Esophagus muscularis mucosa (tissue), 4 donors: ENCODE measurements at places on chromosomes 5 and 9. TPM values are rescaled to one million over a fixed set of nuclear protein-coding genes. Genes with fewer than 3 reads are reported as not detected.

Gene OR13D1
- not detected for total RNA-seq

Gene ASPN
- total RNA-seq: 9.1 TPM

Gene SAPCD2
- total RNA-seq: not detected

Gene NR2F1-AS1
- 8.6 TPM for total RNA-seq

Gene MOB3B
- 9.5 TPM for total RNA-seq

Gene ZNF462
- total RNA-seq: 34.5 TPM

Gene PCDHAC1
- total RNA-seq: 3.9 TPM

Gene ARHGEF39
- total RNA-seq: 1.7 TPM

Gene IFNA2
- total RNA-seq: not detected

Gene SPINK5
- 0.06 TPM for total RNA-seq

Gene GRIN3A
- 0.17 TPM for total RNA-seq

Gene TMEM215
- total RNA-seq: not detected

Gene SLC6A7
- total RNA-seq: not detected

Gene OCLN
- 1.8 TPM for total RNA-seq

Gene SPATA9
- total RNA-seq: not detected

Gene CCL28
- 2.3 TPM for total RNA-seq

Gene CDH12
- total RNA-seq: not detected

Gene TOR2A
- 6.9 TPM for total RNA-seq

Gene FAM163B
- total RNA-seq: not detected

Gene ANKRD34B
- not detected for total RNA-seq

Gene AUH
- 29.9 TPM for total RNA-seq

Gene FBN2
- total RNA-seq: 11.7 TPM

Gene WDR38
- 0.32 TPM for total RNA-seq

Gene CCL19
- total RNA-seq: not detected

Gene PPIC
- total RNA-seq: 14.2 TPM
